ENCODE measurements at places on chromosomes 16 and 17.

GRCh38 chr16:63629272-63629671, 1492.6 kb downstream of the CDH11 start:
- no peak for DNase-seq

DNA sequence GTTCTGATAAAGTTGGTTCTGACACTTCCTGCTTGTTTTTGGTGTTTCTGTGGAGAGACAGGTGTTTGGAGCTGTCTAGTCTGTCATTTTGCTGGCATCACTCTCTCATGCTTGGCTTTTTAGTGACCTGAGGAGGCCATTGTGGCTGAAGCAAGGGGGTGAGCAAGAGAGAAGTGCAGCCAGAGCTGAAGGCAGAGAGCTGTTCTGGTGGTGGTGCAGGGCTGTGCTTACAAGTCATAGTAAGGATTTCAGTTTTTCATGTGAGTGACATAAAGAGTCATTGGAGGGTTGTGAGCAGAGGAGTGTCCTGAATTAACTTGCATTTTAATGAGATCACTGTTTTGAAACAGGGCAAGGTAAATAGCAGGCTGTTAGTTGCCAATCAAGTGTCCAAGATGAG, 97.5 kb downstream of the CHD9 start:
- DNase-seq, result no peak

- DNase-seq, result no peak
Measured at GRCh38 chr16:67430977-67431774, at the start of gene HSD11B2. TSS of gene HSD11B2 (plus strand) at chr16:67431121. CDS start at chr16:67431249, 128 bp downstream.

- no peak for DNase-seq
Measured at GRCh38 chr17:31564291-31564690, 172.8 kb downstream of the RAB11FIP4 start.

- DNase-seq, result no peak
Measured at GRCh38 chr16:68997564-68997963, 107.9 kb upstream of the HAS3 start.
